Testis (tissue), 5 donors: ENCODE measurements at places on chromosomes 3 and 15.

GRCh38 chr3:169091196-169091823 is 572.2 kb downstream of the MECOM start:
- DNase-seq: no peak
- no peaks in the 10 kb centered on the region for H3K27me3 ChIP-seq
- no peak overlapping the region for H3K4me3 ChIP-seq
- no peaks in the 10 kb centered on the region for H3K36me3 ChIP-seq
- no peaks in the 10 kb centered on the region for H3K4me1 ChIP-seq

- H3K4me1 ChIP-seq: peaks cover 6% of the 10 kb centered on the region
- peak overlapping the region; percentile 43 for H3K4me3 ChIP-seq
- no peaks in the 10 kb centered on the region for H3K36me3 ChIP-seq
- no peak overlapping the region for H3K27ac ChIP-seq
- H3K27me3 ChIP-seq: no peaks in the 10 kb centered on the region
Observed at GRCh38 chr3:56467108-56467507, 1.2 kb downstream of the ERC2 start.

DNA sequence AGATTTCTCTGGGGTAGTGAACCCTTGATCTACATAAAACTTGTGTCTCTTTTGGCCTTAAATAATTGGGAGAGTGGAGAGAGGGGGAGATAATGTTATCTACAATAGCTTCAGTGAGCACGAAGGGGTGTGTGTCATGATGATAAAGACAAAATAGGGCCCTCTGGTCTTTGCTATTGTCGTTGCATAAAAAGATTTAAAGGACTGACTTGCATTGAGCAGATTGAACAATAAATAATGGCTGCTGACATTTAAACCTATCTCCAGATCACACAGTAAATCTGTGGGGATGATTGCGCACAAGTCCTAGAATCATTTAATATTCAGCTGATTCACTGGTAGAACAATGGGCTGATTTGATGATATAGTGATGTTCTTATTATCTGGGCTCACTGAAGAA is 71.3 kb upstream of the GAP43 start:
- no peak for DNase-seq
- no peak overlapping the region for H3K27ac ChIP-seq
- no peaks in the 10 kb centered on the region for H3K27me3 ChIP-seq
- no peak overlapping the region for H3K4me3 ChIP-seq
- no peaks in the 10 kb centered on the region for H3K36me3 ChIP-seq

GRCh38 chr3:24725514-24726255 is 231.0 kb upstream of the THRB start:
- H3K4me1 ChIP-seq: no peaks in the 10 kb centered on the region
- no peak overlapping the region for H3K4me3 ChIP-seq
- no peak for DNase-seq
- no peaks in the 10 kb centered on the region for H3K36me3 ChIP-seq
- H3K27me3 ChIP-seq: no peaks in the 10 kb centered on the region

- DNase-seq: no peak
- H3K4me1 ChIP-seq: no peaks in the 10 kb centered on the region
- no peaks in the 10 kb centered on the region for H3K36me3 ChIP-seq
- H3K27ac ChIP-seq: no peak overlapping the region
Observed at GRCh38 chr3:11244121-11244677, 28.0 kb upstream of the ATG7 start.

DNA sequence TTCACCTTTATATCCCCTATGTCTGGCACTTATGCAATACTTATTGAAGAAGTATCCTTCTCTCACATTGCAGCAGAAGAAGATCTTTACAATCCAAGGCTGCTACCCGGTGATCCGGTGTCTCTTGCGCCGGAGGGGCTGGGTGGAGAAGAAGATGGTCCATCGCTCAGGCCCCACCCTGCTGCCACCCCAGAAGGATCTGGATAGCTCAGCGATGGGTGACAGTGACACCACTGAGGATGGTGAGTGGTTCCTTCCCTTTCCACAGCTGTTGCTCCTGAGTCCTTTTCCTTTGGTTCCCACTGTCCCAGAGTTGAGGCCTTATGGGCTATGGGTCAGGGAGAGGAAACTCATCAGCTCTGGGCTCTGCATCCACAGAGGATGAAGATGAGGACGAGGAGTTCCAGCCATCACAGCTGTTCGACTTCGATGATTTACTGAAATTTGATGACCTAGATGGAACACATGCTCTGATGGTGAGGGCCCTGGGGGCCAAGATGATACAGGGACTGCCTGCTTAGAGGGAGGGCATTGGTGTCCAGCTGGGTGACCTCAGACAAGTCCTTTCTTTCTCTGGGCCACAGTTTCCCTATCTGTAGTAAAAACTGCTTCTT is 2.9 kb downstream of the TTLL3 start:
- no peak overlapping the region for H3K4me3 ChIP-seq
- H3K36me3 ChIP-seq: no peaks in the 10 kb centered on the region
- peaks cover 12% of the 10 kb centered on the region for H3K4me1 ChIP-seq

DNA sequence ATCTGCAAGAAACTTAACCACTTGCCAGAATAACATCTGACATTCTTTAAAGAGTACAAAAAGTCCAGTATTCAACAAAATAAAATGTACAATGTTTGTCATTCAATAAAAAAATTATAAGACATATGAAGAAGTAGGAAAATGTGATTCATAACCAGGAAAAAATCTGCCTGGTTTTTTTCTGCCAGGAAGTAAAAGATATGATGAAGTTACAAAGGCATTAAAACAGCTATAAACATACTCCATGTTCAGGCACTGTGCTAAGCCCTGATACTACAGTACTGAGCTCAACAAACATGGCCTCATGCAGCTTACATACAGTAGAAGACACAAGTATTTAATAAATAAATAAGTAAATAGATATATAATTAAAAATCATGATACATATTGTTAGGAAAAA is 178.4 kb upstream of the STT3B start:
- no peak overlapping the region for H3K27ac ChIP-seq
- no peaks in the 10 kb centered on the region for H3K36me3 ChIP-seq
- H3K4me1 ChIP-seq: no peaks in the 10 kb centered on the region
- no peaks in the 10 kb centered on the region for H3K27me3 ChIP-seq
- H3K4me3 ChIP-seq: no peak overlapping the region
- DNase-seq: no peak
